ENCODE measurements at places on chromosomes 5 and 9. TPM values are rescaled to one million over a fixed set of nuclear protein-coding genes. Genes with fewer than 3 reads are reported as not detected.

Gene PCDHGA1
- 2.7 TPM for total RNA-seq

Gene SHISAL2B
- not detected for total RNA-seq

Gene TICAM2
- total RNA-seq: 2.7 TPM

Gene CARTPT
- total RNA-seq: not detected

Gene MARCHF11
- total RNA-seq: 7.1 TPM

Gene FOXD4L3
- total RNA-seq: not detected

Gene TRIO
- 56.0 TPM for total RNA-seq

Gene FOXD4L5
- not detected for total RNA-seq

Measured in Right ventricle myocardium superior (tissue), 1 donor.